ENCODE measurements at places on chromosomes 5 and 9.

GRCh38 chr9:20253635-20254034, 368.7 kb downstream of the MLLT3 start:
- DNase-seq = no peak

DNA sequence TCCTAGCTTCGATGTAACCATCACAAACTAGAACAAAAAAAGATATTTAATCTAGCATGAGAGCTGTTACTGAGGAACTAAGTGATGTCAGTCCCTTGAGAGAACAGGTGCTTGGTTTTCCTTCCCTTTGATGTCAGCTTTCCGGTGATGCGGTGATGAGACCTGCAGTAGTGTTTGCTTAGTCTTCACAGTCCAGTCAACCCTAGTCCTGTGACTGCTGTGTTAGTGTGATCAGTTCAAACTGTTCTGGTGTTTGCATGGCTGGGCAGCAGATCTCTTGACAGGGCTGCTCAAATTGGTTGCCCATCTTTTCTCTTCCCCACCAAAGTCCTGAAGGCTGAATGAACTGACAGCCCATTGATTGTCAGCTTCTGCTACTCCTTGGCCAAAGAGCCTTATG, 608.6 kb upstream of the DAB2 start:
- no peak for DNase-seq

GRCh38 chr5:134724872-134725271, 13.5 kb upstream of the CAMLG start:
- no peak for DNase-seq

GRCh38 chr5:180347702-180348101, 5.4 kb downstream of the GFPT2 start:
- DNase-seq = no peak

- DNase-seq = no peak
These were observed 50.8 kb downstream of the WDR36 start for GRCh38 chr5:111142932-111143331.

DNA sequence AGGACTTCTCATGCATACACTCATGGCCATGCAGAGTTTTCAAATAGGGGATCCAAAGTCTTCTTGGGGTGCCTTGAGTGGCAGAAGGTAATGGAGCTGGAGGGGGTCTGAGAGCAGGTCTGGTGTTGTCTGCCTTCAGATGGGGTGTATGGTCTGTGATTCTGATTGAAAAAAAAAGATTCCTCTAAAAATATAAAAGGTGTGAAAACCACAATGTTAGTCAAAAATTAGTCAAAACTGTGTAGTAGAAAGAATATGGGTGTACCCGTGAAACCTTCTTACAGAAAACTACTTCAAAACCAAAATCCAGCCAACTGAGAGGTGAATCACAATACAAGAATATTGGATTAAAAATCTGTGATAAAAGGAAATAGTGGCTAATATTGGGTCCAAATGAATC, 20.1 kb downstream of the DOCK2 start:
- DNase-seq = no peak
